ENCODE measurements at places on chromosomes 1 and 21. TPM values are rescaled to one million over a fixed set of nuclear protein-coding genes. Genes with fewer than 3 reads are reported as not detected.

ERRFI1 gene
- total RNA-seq, result 26.8 TPM

SERINC2 gene
- 5.2 TPM for total RNA-seq

DMBX1 gene
- not detected for total RNA-seq

MRPL55 gene
- total RNA-seq, result 59.3 TPM

CD52 gene
- total RNA-seq, result not detected

LRRC71 gene
- total RNA-seq, result not detected

SELENBP1 gene
- total RNA-seq, result 75.7 TPM

STYXL2 gene
- total RNA-seq, result not detected

FABP3 gene
- 116 TPM for total RNA-seq

PTGER3 gene
- 3.8 TPM for total RNA-seq

LRRC47 gene
- 32.5 TPM for total RNA-seq

ZNF326 gene
- 5.0 TPM for total RNA-seq

KCND3 gene
- total RNA-seq, result 0.57 TPM

LRRC53 gene
- not detected for total RNA-seq

TRIM67 gene
- not detected for total RNA-seq

CREG1 gene
- 64.9 TPM for total RNA-seq

TIAM1 gene
- total RNA-seq, result 0.37 TPM

IL6R gene
- 4.4 TPM for total RNA-seq

CRYZL1 gene
- 27.9 TPM for total RNA-seq

HPDL gene
- 0.74 TPM for total RNA-seq

SYF2 gene
- 46.1 TPM for total RNA-seq

RGS4 gene
- 30.6 TPM for total RNA-seq

FAM72D gene
- total RNA-seq, result 0.37 TPM

CFHR2 gene
- total RNA-seq, result not detected

SH2D2A gene
- total RNA-seq, result not detected

KIF17 gene
- total RNA-seq, result 2.9 TPM

OR2L3 gene
- not detected for total RNA-seq

SSR2 gene
- 610 TPM for total RNA-seq

OLFML2B gene
- 3.4 TPM for total RNA-seq

DLGAP3 gene
- under 0.01 TPM for total RNA-seq

PGLYRP3 gene
- total RNA-seq, result not detected

GBP6 gene
- total RNA-seq, result not detected

AIRE gene
- total RNA-seq, result 0.09 TPM

ADAMTS5 gene
- total RNA-seq, result 24.4 TPM

RGS8 gene
- not detected for total RNA-seq

NKAIN1 gene
- 0.09 TPM for total RNA-seq

CAMK1G gene
- total RNA-seq, result 0.83 TPM

EDARADD gene
- 0.09 TPM for total RNA-seq

ZBTB8B gene
- not detected for total RNA-seq

AADACL3 gene
- total RNA-seq, result not detected

HRNR gene
- under 0.01 TPM for total RNA-seq

PRDM16 gene
- total RNA-seq, result 1.2 TPM

SMCP gene
- total RNA-seq, result not detected

SLAMF7 gene
- not detected for total RNA-seq

S100PBP gene
- total RNA-seq, result 36.5 TPM

SYCP1 gene
- total RNA-seq, result not detected

CR1L gene
- total RNA-seq, result not detected

FMOD gene
- total RNA-seq, result 60.8 TPM

MKNK1 gene
- total RNA-seq, result 15.1 TPM

NPPB gene
- not detected for total RNA-seq

CACNA1S gene
- not detected for total RNA-seq

NBPF26 gene
- 13.4 TPM for total RNA-seq

THEM5 gene
- total RNA-seq, result not detected

TACSTD2 gene
- 0.14 TPM for total RNA-seq

SPSB1 gene
- 16.6 TPM for total RNA-seq

AMIGO1 gene
- 1.6 TPM for total RNA-seq

Measured in smooth muscle cell of bladder (primary cell).